Ascending aorta (tissue), 2 donors: ENCODE measurements at places on chromosomes 6 and 20.

- no peak for DNase-seq
Measured at GRCh38 chr6:146985111-146985510, 219.1 kb upstream of the STXBP5 start.

GRCh38 chr6:43242908-43243663 lies at the start of gene TTBK1:
TSS of gene TTBK1 (plus strand) at chr6:43243481. CDS start at chr6:43246661, 3,180 bp downstream.
- DNase-seq = no peak

DNA sequence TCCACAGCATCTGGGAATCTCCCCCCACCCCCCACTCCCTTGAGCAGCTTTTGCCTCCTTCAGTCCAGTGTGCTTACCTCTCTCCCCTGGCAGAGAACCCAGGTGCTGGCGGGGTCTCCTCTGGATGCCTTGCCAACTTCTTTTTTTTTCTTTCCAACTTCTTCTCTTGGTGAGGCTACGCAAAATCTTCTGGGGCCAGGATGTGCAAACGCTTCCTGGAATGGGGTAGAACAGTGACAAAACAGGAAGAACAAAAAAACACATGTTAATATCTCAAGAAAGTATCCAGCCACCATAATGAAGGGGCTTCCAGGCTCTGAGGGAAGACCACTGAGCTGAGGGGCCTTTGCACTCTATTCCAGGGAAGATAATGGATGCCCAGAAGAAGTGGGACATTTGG lies 53.9 kb upstream of the DDR1 start:
- DNase-seq = no peak

DNA sequence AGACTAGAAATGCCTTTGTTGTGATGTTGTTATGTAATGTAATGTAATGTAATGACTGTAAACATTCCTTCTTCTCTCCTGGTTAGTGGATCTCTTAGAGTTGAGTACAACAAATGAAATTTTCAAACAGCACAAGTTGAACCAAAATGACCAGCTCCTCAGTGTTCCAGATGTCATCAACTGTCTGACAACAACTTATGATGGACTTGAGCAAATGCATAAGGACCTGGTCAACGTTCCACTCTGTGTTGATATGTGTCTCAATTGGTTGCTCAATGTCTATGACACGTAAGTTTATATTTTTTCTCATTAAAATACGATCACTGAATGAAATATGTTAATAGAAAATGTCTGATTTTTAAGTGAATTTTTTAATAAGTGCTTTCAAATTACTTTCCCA lies 496.7 kb downstream of the UTRN start:
- DNase-seq = no peak

GRCh38 chr6:122736163-122736562 lies 43.4 kb upstream of the FABP7 start:
- DNase-seq = no peak

GRCh38 chr6:112193117-112193516 lies 61.2 kb downstream of the LAMA4 start:
- DNase-seq = no peak

GRCh38 chr20:21259346-21259745 lies 43.8 kb upstream of the XRN2 start:
- DNase-seq = no peak

DNA sequence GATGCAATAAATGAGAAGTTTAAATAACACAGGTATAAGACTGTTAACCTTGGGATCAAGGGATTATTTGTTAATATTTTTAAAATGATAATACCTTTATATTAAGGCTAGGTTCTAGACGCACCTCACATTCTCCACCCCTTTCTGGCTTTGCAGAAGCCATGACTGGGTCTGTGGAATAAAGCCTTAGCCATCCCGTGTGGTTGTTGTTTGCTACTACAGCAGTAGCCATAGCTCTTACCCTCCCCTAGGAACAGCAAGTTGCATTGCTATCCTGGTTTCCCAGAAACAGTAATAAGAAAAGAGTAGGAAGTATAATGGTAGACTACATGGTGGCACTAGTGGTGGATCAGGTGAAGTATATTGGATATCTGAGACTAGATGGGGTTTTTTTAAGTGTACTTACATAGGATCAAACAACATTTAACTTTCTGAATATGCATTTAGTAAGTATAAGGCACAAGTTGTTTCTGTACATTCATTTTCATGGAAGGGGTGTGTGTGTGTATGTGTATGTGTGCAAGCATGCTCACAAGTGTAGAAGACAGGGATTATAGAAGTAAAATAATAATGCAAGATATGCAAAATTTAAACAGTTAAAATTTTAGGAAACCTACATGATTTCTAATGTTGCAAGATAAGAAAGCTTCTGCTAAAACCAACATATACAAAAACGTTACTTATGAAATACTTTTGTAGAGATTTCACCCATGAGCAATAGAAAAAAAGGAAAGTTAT lies 384.2 kb downstream of the PRKN start:
- DNase-seq = no peak
